ENCODE measurements at places on chromosomes 1 and 21.

DNA sequence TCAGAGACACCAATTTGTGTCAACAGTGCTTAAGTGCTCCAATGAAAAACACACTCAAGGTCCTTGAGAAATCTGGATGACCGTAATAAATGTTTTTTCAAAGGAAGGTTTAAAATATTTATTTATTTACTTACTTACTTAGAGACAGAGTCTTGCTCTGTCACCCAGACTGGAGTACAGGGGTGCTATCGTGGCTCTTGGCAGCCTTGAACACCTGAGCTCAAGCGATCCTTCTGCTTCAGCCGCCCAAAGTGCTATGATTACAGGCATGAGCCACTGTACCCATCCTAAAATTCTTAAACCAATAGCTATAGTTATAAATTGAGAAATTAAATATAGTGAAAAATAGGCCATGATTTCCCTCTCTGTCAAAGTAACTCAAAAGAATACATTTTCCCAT lies 17.3 kb upstream of the ERICH3 start:
- no peak overlapping the region for H3K27ac ChIP-seq
- H3K4me3 ChIP-seq: no peak overlapping the region
- H3K4me1 ChIP-seq: peaks cover 6% of the 10 kb centered on the region
- no peak for DNase-seq
- no peaks in the 10 kb centered on the region for H3K27me3 ChIP-seq

- no peaks in the 10 kb centered on the region for H3K27me3 ChIP-seq
- no peak overlapping the region for H3K27ac ChIP-seq
Measured at GRCh38 chr1:3277011-3277471, 177.4 kb upstream of the ARHGEF16 start.

- H3K27ac ChIP-seq: peak overlapping the region; percentile 74
- DNase-seq: peak; percentile 80
- no peaks in the 10 kb centered on the region for H3K36me3 ChIP-seq
- H3K27me3 ChIP-seq: no peaks in the 10 kb centered on the region
Measured at GRCh38 chr1:182196897-182197870, 135.7 kb upstream of the ZNF648 start.

DNA sequence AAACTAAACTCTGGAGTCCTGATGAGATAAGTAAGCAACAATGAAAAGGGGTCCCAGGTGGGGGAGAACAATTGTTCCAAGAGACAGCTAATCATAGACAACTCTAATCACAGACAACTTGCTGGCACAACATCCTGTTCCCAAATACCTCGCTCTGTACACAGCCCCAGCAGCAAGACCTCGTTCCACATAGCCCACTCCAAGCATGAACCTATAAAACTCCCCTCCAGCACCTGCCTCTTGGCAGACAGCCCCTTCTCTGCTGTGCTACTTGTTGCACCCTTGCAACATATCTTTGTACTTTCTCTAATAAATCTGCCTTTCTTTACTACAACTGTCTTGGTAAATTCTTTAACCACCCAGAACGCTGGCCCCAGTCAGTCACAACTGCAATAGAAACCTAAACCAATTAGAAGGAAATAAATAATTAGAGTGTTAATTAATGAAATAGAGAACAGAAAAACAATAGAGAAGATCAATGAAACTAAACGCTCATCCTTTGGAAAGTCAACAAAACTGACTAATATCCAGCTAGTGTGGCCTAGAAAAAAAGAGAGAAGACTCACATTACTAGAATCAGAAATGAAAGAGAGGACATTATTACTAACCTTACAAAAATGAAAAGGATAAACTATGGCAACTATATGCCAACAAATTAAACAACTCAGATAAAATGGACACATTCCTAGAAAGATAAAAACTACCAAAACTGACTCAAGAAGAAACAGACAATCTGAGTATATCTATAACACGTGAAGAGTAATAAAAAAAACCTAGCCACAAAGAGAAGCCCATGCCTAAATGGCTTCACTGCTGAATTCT lies 36.1 kb downstream of the LRRC40 start:
- no peaks in the 10 kb centered on the region for H3K4me1 ChIP-seq
- no peak overlapping the region for H3K27ac ChIP-seq
- no peak for DNase-seq
- no peaks in the 10 kb centered on the region for H3K27me3 ChIP-seq

GRCh38 chr1:221093903-221094791 lies 214.9 kb downstream of the HLX start:
- no peak overlapping the region for H3K27ac ChIP-seq
- no peak for DNase-seq
- no peaks in the 10 kb centered on the region for H3K4me1 ChIP-seq
- no peaks in the 10 kb centered on the region for H3K27me3 ChIP-seq
- no peak overlapping the region for H3K4me3 ChIP-seq
- H3K36me3 ChIP-seq: no peaks in the 10 kb centered on the region

GRCh38 chr1:201181726-201182125 lies 8.9 kb upstream of the IGFN1 start:
- no peaks in the 10 kb centered on the region for H3K27me3 ChIP-seq
- H3K4me3 ChIP-seq: no peak overlapping the region
- H3K4me1 ChIP-seq: peaks cover 16% of the 10 kb centered on the region
- no peak overlapping the region for H3K27ac ChIP-seq
- no peaks in the 10 kb centered on the region for H3K36me3 ChIP-seq

DNA sequence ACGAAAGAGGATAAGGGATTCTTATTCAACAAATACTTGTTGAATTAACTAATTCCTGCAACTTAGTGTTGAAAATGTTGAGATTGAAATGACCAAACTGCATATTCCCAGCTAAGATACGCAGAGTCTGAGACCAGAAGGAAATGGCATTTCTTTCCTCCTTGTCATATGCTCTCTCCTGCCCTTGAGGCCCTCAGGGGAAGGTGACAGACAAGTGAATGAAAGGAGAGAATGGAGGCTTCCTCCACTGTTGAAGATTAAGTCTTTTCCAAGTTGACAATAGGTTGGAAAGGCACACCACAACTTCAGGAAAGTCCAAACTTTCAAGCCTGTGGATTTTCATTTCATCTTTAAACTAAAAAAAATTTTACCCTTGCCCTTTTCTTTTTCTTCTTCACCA lies 3.1 kb upstream of the ZNF697 start:
- DNase-seq: no peak
- no peak overlapping the region for H3K27ac ChIP-seq
- H3K4me3 ChIP-seq: no peak overlapping the region
- H3K36me3 ChIP-seq: no peaks in the 10 kb centered on the region
- H3K27me3 ChIP-seq: no peaks in the 10 kb centered on the region
- peaks cover 12% of the 10 kb centered on the region for H3K4me1 ChIP-seq

DNA sequence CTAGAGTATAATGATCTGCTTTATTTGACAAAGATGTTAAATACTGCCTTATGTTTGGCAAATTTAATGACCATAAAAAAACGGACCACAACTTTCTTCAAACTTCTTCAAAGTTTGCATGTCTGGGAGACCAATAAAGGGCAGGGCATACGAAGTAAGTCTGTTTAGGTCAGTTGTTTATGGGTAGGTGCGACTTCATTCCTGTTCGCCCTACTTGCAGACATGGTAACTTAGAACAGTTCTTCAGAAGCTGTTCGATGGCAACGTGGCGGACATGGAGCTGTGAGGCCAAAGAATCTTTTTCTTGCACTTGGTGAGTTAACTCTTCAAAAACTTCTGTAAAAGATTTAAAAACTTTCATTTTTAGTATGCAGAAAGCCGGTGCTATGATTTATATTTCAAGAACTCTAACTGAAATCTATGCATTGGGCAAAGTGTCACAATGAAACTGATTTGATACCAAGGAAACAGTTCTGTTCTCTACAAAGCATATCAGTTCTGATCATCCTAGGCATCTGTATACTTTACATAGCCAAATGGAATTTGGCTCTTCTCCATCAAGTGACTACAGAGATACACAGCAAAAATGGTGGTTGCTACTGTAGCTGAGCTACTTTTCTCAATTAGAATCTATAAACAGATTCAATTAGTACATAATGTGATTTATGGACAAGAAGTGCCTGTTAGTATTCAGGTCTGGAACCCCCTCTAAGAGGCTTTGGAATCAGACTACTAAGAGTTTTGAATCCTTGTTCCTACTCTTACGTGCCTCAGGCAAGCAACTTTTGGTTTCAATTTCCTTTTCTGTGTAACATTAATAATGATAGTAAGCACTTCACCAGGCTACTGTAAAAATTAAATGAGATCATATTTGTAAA lies 25.7 kb downstream of the C21orf91 start:
- H3K36me3 ChIP-seq: no peaks in the 10 kb centered on the region
- peak overlapping the region; percentile 57 for H3K27ac ChIP-seq
- no peaks in the 10 kb centered on the region for H3K27me3 ChIP-seq
- H3K4me1 ChIP-seq: no peaks in the 10 kb centered on the region
- no peak for DNase-seq

DNA sequence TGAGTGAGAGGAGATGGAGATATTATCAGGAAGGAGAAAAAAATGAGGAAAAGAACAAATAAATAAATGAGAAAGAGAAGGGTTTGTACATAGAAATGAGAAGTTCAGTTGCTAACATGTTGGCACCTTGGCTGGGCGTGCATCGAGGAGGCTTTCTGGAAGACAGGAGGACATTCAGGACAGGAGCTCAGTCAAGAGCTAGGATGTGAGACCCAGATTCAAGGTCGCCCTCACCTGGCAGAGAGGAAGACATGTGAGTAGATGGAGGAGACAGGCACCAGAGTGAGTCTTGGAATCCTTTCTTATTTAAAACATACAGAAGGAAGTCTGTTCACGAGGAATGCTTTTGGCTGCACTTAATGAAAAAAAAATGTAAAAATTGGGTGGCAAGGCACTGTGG lies 640.9 kb downstream of the NPHP4 start:
- no peak overlapping the region for H3K4me3 ChIP-seq
- H3K36me3 ChIP-seq: no peaks in the 10 kb centered on the region
- H3K27me3 ChIP-seq: no peaks in the 10 kb centered on the region
- no peaks in the 10 kb centered on the region for H3K4me1 ChIP-seq
- no peak overlapping the region for H3K27ac ChIP-seq
- no peak for DNase-seq

GRCh38 chr21:14520535-14520934 lies 25.6 kb downstream of the SAMSN1 start:
- H3K36me3 ChIP-seq: no peaks in the 10 kb centered on the region
- no peak overlapping the region for H3K4me3 ChIP-seq
- H3K27ac ChIP-seq: no peak overlapping the region
- no peaks in the 10 kb centered on the region for H3K4me1 ChIP-seq
- H3K27me3 ChIP-seq: no peaks in the 10 kb centered on the region

DNA sequence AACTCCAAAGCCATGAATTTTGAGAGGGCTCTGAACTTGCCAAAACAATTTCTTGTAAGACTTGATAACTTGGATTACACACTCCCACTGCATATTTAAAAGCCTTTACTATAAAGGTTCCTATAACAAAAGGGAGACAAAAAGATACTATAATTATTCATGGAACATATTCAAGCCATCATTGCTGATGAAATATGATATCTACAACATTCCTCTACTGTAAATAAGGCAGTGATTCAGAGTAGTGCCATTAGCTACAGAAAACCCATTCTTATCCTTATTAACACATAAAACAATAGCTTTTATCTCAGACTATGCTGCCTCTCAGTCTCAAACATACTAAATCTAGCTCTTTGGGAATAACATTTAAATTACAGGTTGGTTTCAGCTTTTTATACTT lies 675.5 kb upstream of the CXADR start:
- no peaks in the 10 kb centered on the region for H3K27me3 ChIP-seq
- no peak overlapping the region for H3K27ac ChIP-seq
- H3K4me3 ChIP-seq: no peak overlapping the region
- no peaks in the 10 kb centered on the region for H3K4me1 ChIP-seq
- no peak for DNase-seq
- H3K36me3 ChIP-seq: no peaks in the 10 kb centered on the region

- no peaks in the 10 kb centered on the region for H3K4me1 ChIP-seq
- H3K27ac ChIP-seq: no peak overlapping the region
- H3K36me3 ChIP-seq: no peaks in the 10 kb centered on the region
- H3K27me3 ChIP-seq: no peaks in the 10 kb centered on the region
- H3K4me3 ChIP-seq: no peak overlapping the region
Measured at GRCh38 chr1:35036621-35037020, 4.9 kb upstream of the ZMYM6 start.

- H3K4me1 ChIP-seq: no peaks in the 10 kb centered on the region
- no peaks in the 10 kb centered on the region for H3K36me3 ChIP-seq
- DNase-seq: no peak
- H3K4me3 ChIP-seq: peak overlapping the region; percentile 74
- no peaks in the 10 kb centered on the region for H3K27me3 ChIP-seq
- peak overlapping the region; percentile 95 for H3K27ac ChIP-seq
Measured at GRCh38 chr1:42923367-42924081, 35.1 kb downstream of the SLC2A1 start.

DNA sequence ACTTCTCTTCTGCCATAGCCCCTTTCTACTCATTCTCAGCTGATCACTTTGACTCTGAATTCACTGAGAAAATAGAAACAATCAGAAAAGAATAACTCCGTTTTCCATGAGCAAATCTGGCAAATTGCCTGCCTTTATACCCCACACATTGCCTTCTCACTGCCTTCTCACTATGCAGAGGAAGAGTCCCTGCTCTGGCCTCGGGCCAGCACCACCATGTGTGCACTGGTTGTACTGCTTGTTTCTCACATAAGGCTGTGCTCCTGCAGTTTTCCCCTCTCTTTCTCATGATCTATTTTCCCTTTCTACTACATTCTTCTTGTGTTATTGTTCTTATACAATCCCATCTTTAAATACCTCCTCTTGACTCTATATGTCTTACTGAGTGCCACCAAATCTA lies 2.3 kb upstream of the HMGCS2 start:
- H3K36me3 ChIP-seq: no peaks in the 10 kb centered on the region
- H3K27me3 ChIP-seq: no peaks in the 10 kb centered on the region
- no peak overlapping the region for H3K4me3 ChIP-seq
- DNase-seq: no peak

- H3K4me3 ChIP-seq: no peak overlapping the region
- no peaks in the 10 kb centered on the region for H3K36me3 ChIP-seq
- H3K4me1 ChIP-seq: no peaks in the 10 kb centered on the region
- no peaks in the 10 kb centered on the region for H3K27me3 ChIP-seq
Measured at GRCh38 chr1:41571041-41571440, 86.6 kb upstream of the EDN2 start.

GRCh38 chr1:40808909-40809308 lies 25.3 kb downstream of the KCNQ4 start:
- H3K4me1 ChIP-seq: peaks cover 19% of the 10 kb centered on the region
- DNase-seq: peak; percentile 53
- H3K27ac ChIP-seq: no peak overlapping the region
- H3K4me3 ChIP-seq: no peak overlapping the region

DNA sequence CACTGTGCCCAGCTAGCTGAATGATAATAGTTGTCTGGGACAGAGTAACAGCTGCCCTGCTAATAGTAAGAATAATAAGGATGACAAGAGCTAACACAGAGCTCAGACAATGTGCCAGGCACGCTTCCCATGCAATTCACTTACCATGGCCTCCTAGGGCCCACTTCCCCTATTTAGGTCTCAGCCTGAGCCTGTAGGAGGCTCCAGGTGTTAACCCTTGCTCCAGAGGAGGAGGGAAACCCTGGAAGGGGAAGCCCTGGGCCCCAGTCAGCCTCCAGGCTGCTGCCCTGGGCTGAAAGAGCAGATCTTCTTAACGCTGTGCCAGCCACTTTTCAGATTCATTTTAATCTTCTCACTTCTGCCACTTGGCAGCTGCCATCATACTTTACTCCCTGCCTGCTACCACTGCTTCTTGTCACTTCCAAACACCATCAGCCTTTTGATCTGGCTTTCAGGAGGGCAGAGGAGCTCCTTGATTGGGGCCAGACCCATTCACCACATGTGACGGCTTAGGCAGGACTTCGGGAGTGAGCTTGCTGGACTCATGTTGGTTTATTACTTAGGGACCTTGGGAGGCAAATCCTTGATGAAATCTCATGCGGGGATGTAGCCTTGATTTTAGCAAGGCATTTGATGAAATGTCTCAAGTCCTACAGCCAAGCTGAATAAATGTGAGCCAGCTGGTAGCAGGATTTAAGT lies 66.7 kb upstream of the PARP1 start:
- no peak overlapping the region for H3K4me3 ChIP-seq
- no peak overlapping the region for H3K27ac ChIP-seq
- H3K4me1 ChIP-seq: no peaks in the 10 kb centered on the region
- DNase-seq: no peak
- H3K27me3 ChIP-seq: no peaks in the 10 kb centered on the region

Measured in testis (tissue), 5 donors.